DMS79 treated with DMSO at 0.1 percent for 48 hours (cell line): ENCODE measurements at places on chromosomes 1 and 21.

GRCh38 chr1:78547081-78547480 lies 56.3 kb downstream of the PTGFR start:
- no peak for DNase-seq

DNA sequence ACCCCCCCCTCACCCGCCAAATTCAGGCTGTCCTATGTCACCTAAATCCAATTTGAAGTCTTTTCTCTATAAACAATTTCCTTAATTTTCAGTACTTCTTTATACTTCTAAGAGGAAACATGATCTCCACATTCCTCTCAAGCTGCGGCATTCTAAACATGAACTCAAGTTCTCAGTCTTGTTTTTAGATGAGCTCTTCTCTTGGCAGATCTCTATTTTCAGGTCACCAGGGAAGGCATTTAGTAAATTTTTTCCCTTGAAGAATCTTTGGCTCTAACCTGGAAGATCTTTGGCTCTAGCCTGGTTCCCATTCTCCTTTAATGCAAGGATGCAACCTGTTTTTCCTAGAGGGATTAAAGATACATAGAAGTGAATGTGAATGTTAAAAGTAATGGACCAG lies 193.4 kb downstream of the ATG4C start:
- DNase-seq: no peak

GRCh38 chr1:50841791-50842387 lies 118.2 kb downstream of the FAF1 start:
- no peak for DNase-seq

GRCh38 chr21:32172106-32172505 lies 106.7 kb downstream of the MIS18A start:
- no peak for DNase-seq
